A549 treated with ZK216348 at 1 μM for 4 hours (cell line): ENCODE measurements at places on chromosomes 2 and 18. TPM values are rescaled to one million over a fixed set of nuclear protein-coding genes. Genes with fewer than 3 reads are reported as not detected.

Gene DUSP2
- total RNA-seq, result 0.22 to 0.56 TPM (median 0.54 TPM) in 4 of 5 replicates, not detected in the other

Gene SOCS6
- 24.7 to 33.8 TPM (median 32.4 TPM) in 5 replicates for total RNA-seq

Gene IL18R1
- total RNA-seq, result 0.49 to 1.2 TPM (median 0.82 TPM) in 5 replicates

Gene CXCR1
- not detected in 5 replicates for total RNA-seq

Gene MAPK4
- total RNA-seq, result 0.08 to 0.18 TPM (median 0.14 TPM) in 5 replicates

Gene OR6B2
- total RNA-seq, result not detected in 5 replicates

Gene SLC19A3
- 2.4 to 3.0 TPM (median 2.9 TPM) in 5 replicates for total RNA-seq

Gene SERPINB7
- 1.4 to 2.9 TPM (median 2.5 TPM) in 5 replicates for total RNA-seq

Gene MC4R
- not detected in 5 replicates for total RNA-seq

Gene AGAP1
- 14.9 to 25.5 TPM (median 21.0 TPM) in 5 replicates for total RNA-seq

Gene UGT1A7
- total RNA-seq, result 3.7 to 6.2 TPM (median 4.3 TPM) in 5 replicates

Gene ERBB4
- total RNA-seq, result not detected in 5 replicates

Gene SH3YL1
- total RNA-seq, result 7.7 to 11.8 TPM (median 9.8 TPM) in 5 replicates

Gene AQP12B
- total RNA-seq, result not detected in 5 replicates

Gene EFEMP1
- total RNA-seq, result 32.3 to 56.8 TPM (median 40.9 TPM) in 5 replicates

Gene SERPINB13
- total RNA-seq, result not detected in 5 replicates

Gene PDE11A
- total RNA-seq, result 0.25 to 1.2 TPM (median 0.46 TPM) in 5 replicates

Gene NYAP2
- 0.02 TPM in 1 of 5 replicates, not detected in the others for total RNA-seq

Gene ADD2
- 21.3 to 31.7 TPM (median 25.0 TPM) in 5 replicates for total RNA-seq

Gene PLEKHH2
- 0.89 to 1.8 TPM (median 1.5 TPM) in 5 replicates for total RNA-seq

Gene SERPINB2
- 0.13 to 0.27 TPM in 2 of 5 replicates, not detected in the others for total RNA-seq

Gene SERPINB11
- 0.13 TPM in 1 of 5 replicates, not detected in the others for total RNA-seq

Gene TUBA3D
- total RNA-seq, result 0.78 to 1.7 TPM (median 0.90 TPM) in 5 replicates
